ENCODE measurements at places on chromosomes 7 and 10. TPM values are rescaled to one million over a fixed set of nuclear protein-coding genes. Genes with fewer than 3 reads are reported as not detected.

DNA sequence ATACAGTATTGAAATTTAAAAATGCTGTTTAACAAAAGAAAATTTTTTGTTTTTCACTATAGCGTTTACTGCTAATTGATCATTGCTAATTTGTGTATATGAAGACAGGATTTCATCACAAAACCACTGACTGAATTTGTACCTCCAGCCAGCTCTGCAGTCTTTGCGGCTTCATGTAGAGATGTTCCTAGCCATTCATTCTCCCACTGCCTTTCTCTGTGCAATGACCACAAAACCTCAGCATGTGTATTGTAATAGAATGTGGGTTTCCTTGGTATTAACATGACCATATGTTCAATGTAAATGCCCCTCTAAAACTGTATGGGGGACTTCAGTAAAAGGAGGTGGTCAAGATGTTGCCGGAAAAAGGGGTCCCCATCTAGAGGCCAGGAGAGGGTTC lies 81.1 kb upstream of the STEAP1B start:
- H3K27ac ChIP-seq: no peak overlapping the region
- no peaks in the 10 kb centered on the region for H3K4me1 ChIP-seq
- H3K4me3 ChIP-seq: no peak overlapping the region

- peak overlapping the region; percentile 3 for H3K27ac ChIP-seq
- H3K27me3 ChIP-seq: no peaks in the 10 kb centered on the region
These were observed 1.9 kb downstream of the LRRC72 start for GRCh38 chr7:16528520-16528919.

The ICA1 gene
- total RNA-seq: 1.0 TPM

DNA sequence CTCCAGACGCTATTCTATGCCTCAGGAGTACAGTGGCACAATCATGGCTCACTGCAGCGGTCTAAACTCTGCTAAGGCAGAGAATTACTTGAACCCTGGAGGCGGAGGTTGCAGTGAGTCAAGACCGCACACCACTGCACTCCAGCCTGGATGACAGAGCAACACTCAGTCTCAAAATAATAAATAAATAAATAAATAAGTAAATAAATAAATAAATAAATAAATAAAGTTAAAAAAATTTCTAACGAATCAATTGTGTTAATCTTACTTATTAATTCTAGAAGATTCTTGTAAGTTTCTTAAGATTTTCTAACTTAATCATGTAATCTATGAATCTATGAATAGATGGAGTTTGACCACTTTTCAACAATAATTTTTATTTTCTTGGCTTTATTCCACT lies 621.4 kb upstream of the POT1 start:
- no peak overlapping the region for H3K4me3 ChIP-seq
- no peaks in the 10 kb centered on the region for H3K4me1 ChIP-seq
- H3K36me3 ChIP-seq: no peaks in the 10 kb centered on the region
- no peak overlapping the region for H3K27ac ChIP-seq

The MYPN gene
- total RNA-seq: not detected

GRCh38 chr10:62839590-62839989 lies 23.4 kb upstream of the EGR2 start:
- H3K27ac ChIP-seq: no peak overlapping the region
- no peak overlapping the region for H3K4me3 ChIP-seq
- peaks cover 10% of the 10 kb centered on the region for H3K4me1 ChIP-seq
- H3K27me3 ChIP-seq: peaks cover 13% of the 10 kb centered on the region

- DNase-seq: peak; percentile 24
- H3K4me1 ChIP-seq: peaks cover 27% of the 10 kb centered on the region
- no peaks in the 10 kb centered on the region for H3K27me3 ChIP-seq
- no peak overlapping the region for H3K27ac ChIP-seq
- H3K36me3 ChIP-seq: peaks cover 9% of the 10 kb centered on the region
- no peak overlapping the region for H3K4me3 ChIP-seq
These were observed 6.5 kb upstream of the HERPUD2 start for GRCh38 chr7:35701287-35701900.

The MEOX2 gene
- not detected for total RNA-seq

DNA sequence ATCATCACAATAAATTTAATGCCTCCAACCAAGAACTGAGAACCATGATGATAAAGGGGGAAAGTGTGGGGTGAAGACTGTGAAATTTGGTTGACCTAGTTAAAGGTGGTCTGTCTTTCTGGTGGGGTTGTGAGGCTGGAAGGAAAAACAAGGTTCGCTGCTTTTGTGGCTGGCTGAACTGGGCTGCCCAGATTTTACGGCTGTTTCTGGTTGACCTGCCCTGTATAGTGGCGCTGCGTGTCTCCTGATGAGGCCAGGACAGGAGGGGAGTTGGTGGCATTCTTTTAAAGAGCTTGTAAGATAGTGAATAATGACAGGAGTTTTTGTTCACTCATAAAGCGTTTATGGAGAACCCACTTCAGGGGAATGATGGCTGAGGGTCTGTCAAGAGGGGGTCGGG lies 101.8 kb downstream of the CYP26A1 start:
- peaks cover 5% of the 10 kb centered on the region for H3K27me3 ChIP-seq
- no peak for DNase-seq
- no peaks in the 10 kb centered on the region for H3K4me1 ChIP-seq
- no peak overlapping the region for H3K27ac ChIP-seq
- no peak overlapping the region for H3K4me3 ChIP-seq

DNA sequence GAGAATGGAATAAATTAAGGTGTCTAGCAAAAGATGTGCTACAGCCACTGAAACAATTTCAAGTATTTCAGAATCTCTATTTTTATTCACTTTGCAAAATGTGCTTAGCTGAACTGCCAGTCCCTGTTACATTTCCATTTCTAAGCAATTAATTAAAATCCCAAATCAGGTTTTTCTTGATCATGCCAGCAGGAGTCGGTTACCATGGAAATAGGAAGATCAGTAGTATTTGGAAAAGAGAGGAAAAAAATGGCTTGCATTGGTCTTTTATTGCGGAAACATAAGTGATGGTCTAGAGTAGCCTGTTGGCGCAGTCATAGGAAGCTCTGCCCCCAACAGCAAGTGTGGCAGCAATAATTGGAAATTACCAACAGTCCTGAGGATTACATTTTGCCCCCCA lies 867.1 kb downstream of the GATA3 start:
- H3K36me3 ChIP-seq: peaks cover 2% of the 10 kb centered on the region
- H3K4me1 ChIP-seq: peaks cover 2% of the 10 kb centered on the region
- H3K4me3 ChIP-seq: no peak overlapping the region
- no peaks in the 10 kb centered on the region for H3K27me3 ChIP-seq
- no peak overlapping the region for H3K27ac ChIP-seq
- DNase-seq: no peak

The KLLN gene
- 0.30 TPM for total RNA-seq

DNA sequence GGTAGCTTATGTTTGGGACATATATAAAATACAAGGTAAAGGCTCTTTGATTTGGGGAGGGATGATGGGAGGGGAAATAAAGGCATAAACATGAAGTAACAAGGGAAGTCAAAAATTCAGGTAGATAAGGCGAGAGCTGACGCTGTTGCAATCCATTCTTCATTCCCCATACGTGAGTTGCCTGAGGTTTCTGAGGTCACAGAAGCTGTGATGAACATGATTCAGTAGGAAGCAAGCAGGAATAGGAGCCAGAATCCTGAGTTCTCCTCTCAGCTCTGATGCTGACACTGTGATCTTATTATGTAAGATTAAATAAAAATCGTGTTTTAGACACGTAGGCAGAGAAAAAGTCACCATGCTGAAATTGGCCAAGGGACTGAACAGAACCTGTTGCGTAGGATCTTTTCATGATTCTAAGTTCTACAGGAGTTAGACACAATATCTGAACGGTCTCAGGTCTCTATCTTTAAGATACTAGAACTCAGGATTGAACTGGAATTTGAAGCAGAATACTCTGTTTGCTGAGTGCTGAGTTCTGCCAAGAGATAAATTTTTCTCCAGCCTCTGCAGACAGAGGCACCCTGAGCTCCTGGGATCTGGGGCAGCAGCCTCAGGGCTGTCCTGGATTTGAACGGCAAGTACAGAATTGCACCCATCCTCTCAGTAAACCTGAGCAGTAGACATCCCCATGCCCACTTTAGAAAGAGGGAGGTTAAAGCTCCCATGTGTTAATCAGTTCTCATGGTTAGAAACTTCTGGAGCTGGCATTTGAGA lies 21.0 kb downstream of the KLF6 start:
- peak overlapping the region; percentile 51 for H3K4me3 ChIP-seq
- H3K27me3 ChIP-seq: no peaks in the 10 kb centered on the region
- peak overlapping the region; percentile 79 for H3K27ac ChIP-seq

- H3K27me3 ChIP-seq: peaks cover 6% of the 10 kb centered on the region
- no peak overlapping the region for H3K4me3 ChIP-seq
- no peaks in the 10 kb centered on the region for H3K36me3 ChIP-seq
- DNase-seq: no peak
- no peaks in the 10 kb centered on the region for H3K4me1 ChIP-seq
- H3K27ac ChIP-seq: no peak overlapping the region
These were observed 165.2 kb downstream of the HERPUD2 start for GRCh38 chr7:35529713-35530112.

The SPDYE2 gene
- not detected for total RNA-seq

GRCh38 chr10:100143756-100144155 lies 42.1 kb downstream of the ERLIN1 start:
- H3K36me3 ChIP-seq: no peaks in the 10 kb centered on the region
- peaks cover 22% of the 10 kb centered on the region for H3K27me3 ChIP-seq

The UCN3 gene
- total RNA-seq: not detected

DNA sequence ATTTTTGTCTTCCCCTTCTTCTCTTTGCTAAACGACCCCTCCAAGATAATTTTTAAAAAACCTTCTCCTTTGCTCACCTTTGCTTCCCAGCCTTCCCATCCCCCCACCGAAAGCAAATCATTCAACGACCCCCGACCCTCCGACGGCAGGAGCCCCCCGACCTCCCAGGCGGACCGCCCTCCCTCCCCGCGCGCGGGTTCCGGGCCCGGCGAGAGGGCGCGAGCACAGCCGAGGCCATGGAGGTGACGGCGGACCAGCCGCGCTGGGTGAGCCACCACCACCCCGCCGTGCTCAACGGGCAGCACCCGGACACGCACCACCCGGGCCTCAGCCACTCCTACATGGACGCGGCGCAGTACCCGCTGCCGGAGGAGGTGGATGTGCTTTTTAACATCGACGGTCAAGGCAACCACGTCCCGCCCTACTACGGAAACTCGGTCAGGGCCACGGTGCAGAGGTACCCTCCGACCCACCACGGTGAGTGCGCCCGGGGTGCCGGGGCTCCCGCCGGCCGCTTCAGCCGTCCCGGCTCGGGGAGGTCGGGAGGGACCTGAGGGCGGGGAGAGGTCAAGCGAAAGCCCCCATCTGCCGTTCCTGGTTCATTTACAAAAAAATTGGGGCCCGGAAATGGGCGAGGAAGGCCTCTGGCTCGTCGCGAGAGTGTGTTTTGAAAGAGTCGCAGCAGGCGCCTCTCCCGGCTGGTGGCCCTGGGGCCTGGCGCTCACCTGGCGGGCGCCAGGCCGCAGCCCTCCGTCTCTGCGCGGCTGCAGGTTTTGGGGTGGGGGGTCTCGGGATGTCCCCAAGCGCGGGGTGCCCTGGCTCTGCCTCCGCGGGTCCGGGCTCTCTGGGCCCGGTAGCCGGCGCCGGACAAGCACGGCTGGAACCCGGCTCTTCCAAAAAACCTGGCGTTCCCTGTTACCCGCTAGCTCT lies 1.2 kb downstream of the GATA3 start:
- H3K27me3 ChIP-seq: peaks cover 13% of the 10 kb centered on the region
- peak overlapping the region; percentile 96 for H3K4me3 ChIP-seq
- H3K27ac ChIP-seq: peak overlapping the region; percentile 92
- peaks cover 46% of the 10 kb centered on the region for H3K36me3 ChIP-seq
- peak; percentile 65 for DNase-seq

The ANKRD1 gene
- not detected for total RNA-seq

The NPSR1 gene
- total RNA-seq: not detected
